Stimulated activated naive CD8-positive, alpha-beta T cell treated with anti-CD3 and anti-CD28 coated beads, Interleukin-15, Interleukin-2, amounts not matched to agents 100 U/mL and 50 U/mL, for 24 hours (primary cell): ENCODE measurements at places on chromosomes 1 and 21.

- DNase-seq, result no peak
Measured at GRCh38 chr1:211579440-211580302, 710 bp upstream of the SLC30A1 start.

DNA sequence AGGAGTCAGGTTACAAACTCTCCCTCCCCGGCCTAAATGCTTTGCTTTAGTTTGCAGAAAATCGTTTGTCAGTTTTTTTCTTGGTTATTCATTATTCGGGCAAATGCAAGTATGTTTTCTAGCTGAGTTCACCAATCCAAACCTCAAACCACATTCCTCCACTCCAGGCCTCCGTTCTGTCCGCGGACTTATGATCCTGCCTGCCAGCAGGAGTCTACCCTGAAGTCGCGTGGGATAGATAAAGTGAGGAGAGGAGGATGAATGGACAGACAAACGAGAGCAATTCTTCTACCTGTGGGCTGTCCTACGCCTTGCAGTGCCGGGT lies 1.3 kb downstream of the ADAMTS1 start:
- no peak for DNase-seq

GRCh38 chr1:165162671-165163241 lies 193.8 kb downstream of the LMX1A start:
- DNase-seq, result no peak

DNA sequence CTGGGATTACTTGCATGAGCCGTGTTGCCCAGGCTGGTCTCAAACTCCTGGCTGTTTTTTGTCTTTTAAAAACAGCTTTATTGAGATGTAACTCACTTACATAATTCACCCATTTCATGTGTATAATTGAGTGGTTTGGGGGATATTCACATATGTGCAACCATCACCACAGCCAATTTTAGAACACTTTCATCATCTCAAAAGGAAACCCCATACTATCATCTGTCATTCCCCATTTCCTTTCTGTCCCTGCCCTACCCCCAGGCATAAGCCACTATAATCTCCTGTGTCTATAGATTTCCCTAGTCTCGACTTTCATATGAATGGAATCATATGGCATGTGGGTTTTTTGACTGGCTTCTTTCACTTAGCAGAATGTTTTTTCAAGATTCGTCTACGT lies 43.3 kb downstream of the GPR137B start:
- no peak for DNase-seq

DNA sequence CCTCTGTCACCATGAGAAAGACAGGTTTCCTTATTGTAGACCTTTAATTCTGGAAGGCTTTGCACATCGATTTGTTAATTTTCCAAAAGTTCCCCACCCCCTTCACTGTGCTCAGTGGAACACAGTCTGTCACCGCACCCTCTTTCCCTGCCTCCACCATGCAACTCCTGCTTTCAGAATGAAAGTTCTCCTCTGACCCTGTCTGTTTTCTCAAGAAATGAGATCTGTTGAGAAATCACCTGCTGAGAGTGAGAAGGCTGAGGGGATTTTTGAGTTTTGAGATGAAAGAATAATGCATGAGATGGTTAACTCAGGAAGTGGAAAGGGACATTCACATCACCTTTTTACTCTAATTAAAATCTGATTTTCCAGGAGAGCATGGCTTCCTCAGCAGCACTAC lies 99.6 kb downstream of the CYYR1 start:
- no peak for DNase-seq

DNA sequence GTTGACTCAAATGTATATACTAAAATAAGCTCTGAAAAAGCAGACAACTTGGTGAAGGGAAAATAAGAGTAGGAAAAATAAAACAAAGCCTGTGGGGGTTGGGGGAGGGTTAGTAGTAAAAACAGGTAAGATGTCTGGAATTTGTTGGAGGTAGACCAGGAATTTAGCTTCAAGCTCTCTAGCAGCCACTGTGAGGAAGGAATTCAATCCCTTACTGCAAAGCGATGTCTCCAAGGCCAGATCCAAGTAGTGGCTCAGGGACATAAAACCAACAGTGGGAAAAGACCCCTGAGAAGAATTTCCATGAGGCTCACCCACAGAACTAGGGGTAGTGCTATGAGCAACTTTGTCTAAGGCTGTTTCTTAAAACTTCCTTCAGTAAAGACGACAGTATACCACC lies 7.8 kb downstream of the ANGPTL7 start:
- DNase-seq, result no peak

DNA sequence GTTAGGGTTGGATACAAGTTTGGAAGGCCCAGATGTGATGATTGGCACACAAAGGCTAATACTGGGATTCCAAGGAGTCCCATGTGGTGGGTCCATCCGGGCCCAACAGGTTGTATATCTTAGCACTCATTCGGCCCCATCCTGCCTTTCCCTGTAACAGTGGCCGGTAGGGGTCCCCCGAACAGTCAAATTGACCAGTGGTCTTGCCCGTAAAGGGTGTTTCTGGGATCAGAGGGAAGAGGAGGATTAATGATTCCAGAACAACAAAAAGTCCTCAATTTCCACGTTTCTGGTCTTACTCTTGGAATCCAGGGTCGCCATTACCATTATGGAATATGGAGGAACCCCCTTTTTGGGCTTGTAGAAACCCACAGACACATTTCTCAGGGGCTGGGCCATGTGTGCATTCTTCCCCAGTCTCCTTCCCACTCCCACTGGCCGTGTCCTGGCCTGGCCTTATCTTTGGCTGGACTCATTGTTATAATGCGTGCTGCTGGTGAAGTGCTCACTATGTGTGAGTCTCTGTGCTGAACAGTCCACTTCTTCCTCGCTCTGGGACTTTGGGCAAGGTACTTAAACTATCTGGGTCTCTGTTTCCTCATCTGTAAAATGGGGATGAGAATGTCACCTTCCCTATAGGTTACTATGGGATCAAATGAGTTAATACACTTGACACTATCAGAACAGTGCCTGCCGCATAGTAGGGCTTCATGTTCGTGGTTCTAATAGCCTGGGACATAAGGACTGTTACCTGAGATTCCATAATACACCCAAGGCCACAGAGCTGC lies 161.8 kb downstream of the DYRK1A start:
- no peak for DNase-seq

- no peak for DNase-seq
Measured at GRCh38 chr1:91036894-91037829, 15.3 kb upstream of the ZNF644 start.

GRCh38 chr1:94883691-94884090 lies 43.2 kb downstream of the CNN3 start:
- DNase-seq, result no peak

GRCh38 chr1:168407832-168408538 lies 127.3 kb downstream of the TBX19 start:
- DNase-seq, result no peak

GRCh38 chr1:87840767-87841166 lies 512.1 kb downstream of the LMO4 start:
- DNase-seq, result no peak
